Activated T-cell treated with anti-CD3 and anti-CD28 coated beads for 1 hour (primary cell): ENCODE measurements at places on chromosomes 3 and 15.
A peak's percentile ranks its signal among the peaks of the same experiment; 100 is the strongest.

DNA sequence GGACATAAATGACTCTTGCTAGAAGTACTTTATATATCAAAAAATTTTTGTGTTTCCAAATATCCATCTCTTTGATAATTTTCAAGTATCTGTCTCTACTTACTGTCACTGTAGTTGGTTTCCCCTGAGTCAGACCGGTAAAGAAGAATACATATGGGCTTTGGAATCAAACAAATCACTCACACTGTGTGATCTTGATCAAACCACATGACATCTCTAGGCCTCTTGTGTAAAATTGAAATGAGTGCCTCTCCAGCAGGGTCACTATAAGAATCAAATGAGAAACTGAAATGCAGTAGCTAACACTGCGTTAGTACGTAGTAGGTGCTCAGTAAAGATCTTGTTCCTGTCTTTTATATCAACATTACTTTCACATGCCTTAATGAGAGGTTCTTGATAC, 314.6 kb upstream of the STT3B start:
- DNase-seq, result no peak

DNA sequence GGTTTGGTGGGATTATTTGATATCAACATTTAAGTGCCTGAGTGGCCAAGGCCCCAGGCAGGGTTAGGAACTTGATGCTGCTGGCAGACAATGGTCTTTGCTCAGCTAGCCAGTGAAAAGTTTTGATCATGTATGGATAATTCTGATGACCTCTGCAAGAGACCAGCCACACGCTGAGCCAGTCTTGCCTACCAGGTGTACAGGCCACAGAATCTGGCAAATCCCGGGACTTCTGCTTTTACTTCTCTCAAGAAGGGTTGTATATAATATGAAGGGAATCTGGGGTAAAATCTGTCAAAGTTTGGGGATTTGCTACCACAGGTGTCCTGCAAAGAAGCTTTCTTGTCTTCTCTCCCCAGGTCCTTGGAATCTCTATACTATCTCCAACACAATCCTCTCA, 331.4 kb upstream of the GOLIM4 start:
- DNase-seq, result no peak

DNA sequence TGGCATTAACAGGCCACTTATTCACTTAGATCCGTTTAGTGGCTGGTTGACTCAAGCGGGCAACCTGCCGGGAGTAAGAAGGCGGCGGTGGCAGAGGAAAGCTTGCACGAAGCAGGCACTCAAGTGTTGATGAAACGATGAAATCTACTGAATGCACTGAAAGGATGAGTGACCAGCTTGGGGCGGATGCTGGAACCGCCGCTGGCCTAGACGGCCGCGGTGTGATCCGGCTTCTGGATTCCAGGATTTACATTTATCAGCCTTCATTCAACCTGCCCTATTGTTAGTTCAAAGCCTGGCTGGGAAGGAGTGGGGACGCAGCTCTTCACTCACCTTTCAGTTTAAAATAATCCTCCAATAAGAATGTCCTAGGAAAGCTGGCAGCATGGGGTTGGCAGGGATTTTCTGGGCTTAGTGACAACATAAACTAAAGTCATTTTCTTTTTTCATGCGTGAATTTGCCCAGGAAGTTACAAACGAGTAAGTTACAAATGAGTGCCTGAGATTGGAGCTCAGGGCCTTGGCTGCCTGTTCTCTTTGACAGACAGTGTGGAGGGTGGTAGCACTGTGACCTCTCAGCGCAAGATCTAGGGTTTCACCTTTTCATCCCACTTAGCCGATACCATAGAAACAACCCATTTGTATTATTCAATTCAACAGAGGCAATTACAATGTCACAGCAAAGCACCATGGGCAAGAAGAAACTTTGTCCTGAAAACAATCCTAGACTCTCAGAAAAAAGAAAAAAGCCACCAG, 1.1 kb upstream of the PLCH1 start:
- no peak for DNase-seq

GRCh38 chr3:159852821-159853505, 135.7 kb upstream of the IL12A start:
- no peak for DNase-seq

DNA sequence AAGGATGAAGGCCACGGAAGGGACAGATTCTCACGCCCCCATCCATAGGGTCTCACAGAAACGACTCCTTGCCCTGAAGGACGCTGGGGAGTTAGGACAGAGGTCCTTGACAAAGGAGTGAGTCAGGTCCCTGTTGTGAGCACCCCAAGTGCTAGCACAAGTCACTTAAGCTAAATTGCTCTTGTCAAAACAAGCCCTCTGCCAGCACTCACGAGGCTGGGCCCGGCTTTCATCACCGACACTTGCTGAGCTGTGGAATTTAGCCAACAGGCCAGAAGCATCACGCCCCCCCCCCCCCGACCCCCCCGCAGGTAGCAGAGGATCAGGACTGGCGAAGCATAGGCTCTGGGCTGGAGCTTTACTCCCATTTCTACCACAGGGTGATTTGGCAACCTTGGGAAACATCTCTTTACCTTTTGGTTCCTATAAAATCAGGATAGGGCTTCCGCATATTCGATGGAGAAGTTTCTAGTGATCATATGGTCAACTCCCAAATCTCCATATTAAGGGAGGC, 75.4 kb downstream of the ADCY5 start:
- DNase-seq, result no peak

- DNase-seq, result no peak
Observed at GRCh38 chr15:101127506-101128076, 124.3 kb downstream of the CHSY1 start.

DNA sequence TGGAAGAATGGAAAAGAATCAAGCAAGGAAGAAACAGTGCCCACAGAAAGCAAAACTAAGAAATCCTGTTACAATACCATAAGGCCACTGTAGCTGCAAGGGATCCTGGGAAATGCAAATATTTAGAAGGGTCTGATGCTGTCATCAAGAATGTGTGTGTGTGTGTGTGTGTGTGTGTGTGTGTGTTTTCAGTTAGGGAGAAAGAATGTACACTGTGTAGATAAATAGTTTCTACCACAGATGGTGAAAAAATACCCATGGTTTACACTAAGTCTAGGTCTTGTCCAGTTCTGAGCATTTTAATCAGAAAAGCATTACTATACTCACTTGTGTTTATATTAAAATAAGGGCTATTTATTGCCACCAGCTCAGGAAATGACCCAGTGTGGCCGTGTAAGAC, 355.0 kb downstream of the RBMS3 start:
- DNase-seq, result no peak

DNA sequence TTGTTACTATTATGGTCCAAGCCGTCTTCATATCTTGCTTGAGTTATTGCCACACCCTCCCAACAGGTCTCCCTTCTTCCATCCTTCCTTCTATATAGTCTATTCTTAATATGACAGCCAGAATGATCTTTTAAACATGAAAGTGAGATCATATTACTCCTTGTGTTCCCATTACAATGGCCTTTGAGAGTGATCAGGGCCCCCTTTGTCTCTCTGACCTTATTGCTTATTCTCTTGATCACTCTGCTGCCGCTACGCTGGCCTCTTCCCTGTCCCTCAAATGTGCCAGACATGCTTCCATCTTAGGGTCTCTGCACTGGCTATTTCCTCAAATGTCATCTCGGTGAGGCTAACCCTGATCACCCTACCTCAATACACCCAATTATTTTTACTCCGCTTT, 38.1 kb downstream of the UBE2E2 start:
- DNase-seq, result no peak

GRCh38 chr3:9897408-9898372, 5.0 kb upstream of the IL17RE start:
- no peak for DNase-seq

GRCh38 chr15:81407718-81408117, 33.7 kb upstream of the TMC3 start:
- DNase-seq, result no peak

DNA sequence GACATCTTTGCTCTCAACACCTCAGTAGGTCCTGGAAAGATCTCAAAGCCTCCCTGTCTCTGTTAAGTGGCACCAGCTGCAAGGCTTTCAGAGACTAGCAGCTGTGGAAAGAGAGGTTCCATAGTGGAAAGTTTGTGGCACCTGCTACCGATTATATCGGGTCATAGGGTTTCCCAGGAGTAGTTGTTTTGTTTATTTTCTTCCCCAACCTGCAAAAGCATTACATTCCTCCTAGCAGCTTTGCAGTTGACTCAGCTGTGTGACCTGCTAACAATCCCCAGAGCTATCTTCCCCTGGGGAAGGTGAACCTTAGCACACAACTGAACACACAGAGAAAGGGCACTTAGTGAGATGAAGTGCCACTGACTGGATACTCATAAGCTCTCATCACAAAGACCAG, 598.9 kb upstream of the GRM7 start:
- no peak for DNase-seq

GRCh38 chr3:48739955-48740823, 23.2 kb upstream of the IP6K2 start:
- DNase-seq, result peak; percentile 24

DNA sequence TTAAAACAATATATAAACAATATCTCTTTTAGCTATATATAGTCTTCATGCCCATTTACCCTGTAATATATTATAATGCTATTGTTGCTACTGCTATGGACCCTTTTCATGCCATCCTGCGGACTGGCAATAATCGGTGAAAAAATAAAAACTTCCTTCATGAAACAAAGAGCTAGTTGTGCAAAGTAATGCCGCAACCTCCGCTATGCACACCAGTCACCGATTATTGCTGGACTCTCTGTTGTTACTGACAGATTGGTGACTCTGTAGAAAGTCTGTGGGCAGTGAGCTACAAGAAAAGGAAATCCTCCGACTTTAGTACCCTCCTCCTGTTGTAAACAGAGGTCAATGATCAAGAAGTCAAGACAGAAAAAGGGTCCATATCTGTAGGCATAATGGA, 17.9 kb upstream of the ICE2 start:
- DNase-seq, result no peak

DNA sequence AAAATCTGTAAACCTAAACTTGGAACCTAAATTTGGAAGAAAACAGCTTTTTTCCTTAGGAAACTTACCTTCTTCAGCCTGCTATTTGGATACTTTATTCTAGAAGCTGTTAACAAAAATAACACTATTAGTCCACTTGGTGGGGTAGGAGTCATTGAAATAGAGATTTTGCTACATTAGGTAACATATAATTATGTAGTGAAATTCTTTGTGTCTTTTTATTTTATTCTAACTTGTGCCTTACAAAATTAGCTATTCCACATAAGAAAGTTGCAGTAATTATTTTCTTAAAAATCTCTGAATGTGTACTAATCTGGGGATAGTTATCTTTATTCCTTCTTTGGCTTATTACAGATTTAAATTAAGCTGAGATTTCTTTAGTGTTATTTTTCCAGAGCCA, 360.4 kb upstream of the ROBO2 start:
- DNase-seq, result no peak

DNA sequence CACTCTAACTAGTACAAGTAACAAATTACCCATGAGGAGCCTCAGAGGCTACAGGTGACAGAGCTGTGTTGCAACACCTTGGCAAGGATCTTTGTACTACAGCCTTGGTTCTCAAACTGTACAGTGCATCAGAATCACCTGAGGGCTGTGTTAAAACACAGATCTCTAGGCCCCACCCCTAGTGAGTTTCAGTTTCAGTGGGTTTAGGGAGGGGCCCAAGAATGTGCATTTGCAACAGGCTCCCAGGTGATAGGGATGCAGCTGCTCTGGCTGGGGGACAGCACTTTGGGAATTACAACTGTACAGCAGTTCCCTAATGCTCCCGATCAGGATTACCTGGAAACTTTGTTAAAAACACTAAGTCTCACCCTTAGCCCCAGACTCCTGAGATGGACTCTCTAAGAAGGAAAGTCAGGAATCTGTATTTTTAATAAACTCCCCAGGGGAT, 66.1 kb upstream of the NR2F2 start:
- DNase-seq, result no peak

DNA sequence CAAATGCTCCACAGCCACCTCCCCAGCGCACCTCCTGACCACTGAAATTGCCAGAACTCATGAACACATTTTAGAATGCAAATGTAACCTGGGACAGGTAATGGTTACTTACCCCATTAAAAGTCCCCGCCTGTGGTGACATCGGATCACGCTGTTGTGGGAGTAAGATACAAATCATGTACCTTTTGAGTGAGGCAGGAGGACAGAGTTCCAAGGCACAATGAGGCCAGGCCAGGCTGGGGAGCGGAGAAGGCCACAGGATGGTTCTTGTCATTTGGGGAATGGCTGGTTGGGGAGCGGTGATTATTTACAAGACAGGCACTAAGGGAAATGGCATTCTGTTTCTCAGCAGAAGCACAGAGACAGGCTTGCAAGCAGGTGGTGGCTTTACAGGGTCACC, 490.0 kb downstream of the EDEM1 start:
- no peak for DNase-seq

DNA sequence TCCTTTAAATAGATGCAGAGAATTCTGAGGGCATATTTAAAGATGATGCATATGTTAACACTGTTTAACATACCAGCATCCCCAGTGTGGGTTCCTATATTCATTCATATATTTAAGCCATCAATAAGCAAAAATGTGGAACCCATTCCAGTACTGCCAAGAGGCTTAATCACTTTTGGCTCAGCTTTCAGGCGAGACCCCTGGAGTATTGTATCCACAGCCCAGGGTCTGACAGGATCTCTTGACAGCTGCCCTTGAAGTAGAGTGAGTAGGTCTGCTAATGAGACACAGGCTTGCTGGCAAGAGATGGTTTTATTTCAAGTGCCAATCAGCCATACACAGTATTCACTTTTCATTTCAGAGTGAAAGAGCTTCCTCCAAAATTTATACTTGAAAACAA, 367.3 kb downstream of the OCA2 start:
- DNase-seq, result no peak

- DNase-seq, result no peak
Observed at GRCh38 chr3:64454768-64455167, 229.5 kb upstream of the PRICKLE2 start.
